LHCN-M2 (cell line): ENCODE measurements at places on chromosomes 4 and X.

GRCh38 chr4:38891051-38891983 is 23.7 kb downstream of the FAM114A1 start:
- DNase-seq = no peak

- DNase-seq = peak; percentile 49
Measured at GRCh38 chr4:77481856-77482255, 123.8 kb upstream of the CXCL13 start.

- no peak for DNase-seq
Measured at GRCh38 chrX:2751291-2751690, 549 bp upstream of the XG start.

- no peak for DNase-seq
Measured at GRCh38 chr4:184420881-184421416, 53.4 kb downstream of the IRF2 start.

DNA sequence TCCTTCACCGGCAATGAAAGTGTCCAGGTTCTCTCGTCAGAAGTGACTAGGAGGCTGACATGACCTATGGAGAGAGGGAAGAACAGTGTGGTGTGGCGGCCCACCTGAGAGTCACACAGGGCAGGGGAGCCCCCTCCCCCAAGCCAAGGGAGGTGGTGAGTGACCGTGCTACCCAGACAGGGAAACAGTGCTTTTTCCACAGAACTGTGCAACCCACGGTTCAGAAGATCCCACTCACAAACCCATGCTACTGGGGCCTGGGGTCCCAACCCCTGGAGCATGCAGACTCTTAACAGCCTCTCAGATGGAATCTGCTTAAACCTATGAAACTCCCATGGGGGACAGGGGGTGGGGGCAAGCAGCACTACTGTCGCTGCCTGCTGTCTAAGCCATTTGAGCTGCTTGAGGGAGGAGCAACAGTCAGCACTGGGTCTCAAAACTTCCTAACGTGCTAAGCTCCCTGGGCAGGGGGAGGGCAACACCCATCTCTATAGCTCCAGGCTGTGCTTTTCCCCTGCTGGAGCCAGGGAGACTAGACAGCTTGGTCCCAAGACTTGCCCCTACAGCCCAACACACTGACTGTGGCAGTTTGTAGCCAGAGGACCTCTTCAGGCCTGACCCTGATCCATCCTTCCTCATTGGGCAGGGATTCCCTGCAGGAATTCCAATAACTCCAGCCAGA is 850.4 kb upstream of the AADAT start:
- no peak for DNase-seq

DNA sequence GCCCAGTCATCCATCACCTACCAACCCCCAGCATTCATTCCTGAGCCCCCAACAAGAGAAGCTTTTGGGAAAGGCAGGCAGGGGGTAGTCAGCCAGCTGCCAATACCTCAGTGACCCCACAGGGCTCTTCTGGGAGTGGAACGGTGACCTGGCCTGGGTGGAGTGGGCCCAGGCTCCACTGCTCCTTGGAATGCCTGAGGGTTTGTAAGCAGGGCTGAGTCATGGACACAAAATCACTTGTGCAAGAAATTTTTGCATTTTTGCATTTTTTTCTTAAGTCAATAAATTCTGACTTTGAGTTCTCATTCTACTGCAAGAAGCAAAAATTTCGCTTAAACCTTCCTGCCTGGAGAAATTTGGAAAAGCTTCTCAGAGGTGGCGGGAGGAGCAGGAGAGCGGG is 18.5 kb downstream of the SORCS2 start:
- peak; percentile 68 for DNase-seq

DNA sequence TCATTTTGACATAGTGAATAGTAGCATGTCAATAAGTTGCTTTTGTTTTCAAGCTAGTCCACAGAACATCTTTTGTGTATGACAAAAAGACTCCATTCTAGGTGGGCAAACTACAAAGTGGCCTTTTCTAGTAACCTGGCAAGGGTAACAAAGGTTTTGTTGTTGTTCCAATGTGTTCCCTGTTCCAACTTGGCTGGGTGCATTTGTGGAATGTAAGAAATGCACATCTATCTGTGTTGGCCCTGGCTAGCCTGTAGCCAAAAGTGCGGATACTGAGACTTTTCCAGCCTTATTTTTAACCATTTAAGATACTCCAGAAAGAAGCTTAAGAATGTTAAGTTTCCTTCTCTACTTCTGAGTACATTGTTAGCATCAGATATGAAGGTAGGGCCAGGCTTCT is 118.7 kb upstream of the CHRDL1 start:
- no peak for DNase-seq

- DNase-seq = peak; percentile 32
Measured at GRCh38 chr4:114249976-114250375, 270.5 kb upstream of the ARSJ start.

DNA sequence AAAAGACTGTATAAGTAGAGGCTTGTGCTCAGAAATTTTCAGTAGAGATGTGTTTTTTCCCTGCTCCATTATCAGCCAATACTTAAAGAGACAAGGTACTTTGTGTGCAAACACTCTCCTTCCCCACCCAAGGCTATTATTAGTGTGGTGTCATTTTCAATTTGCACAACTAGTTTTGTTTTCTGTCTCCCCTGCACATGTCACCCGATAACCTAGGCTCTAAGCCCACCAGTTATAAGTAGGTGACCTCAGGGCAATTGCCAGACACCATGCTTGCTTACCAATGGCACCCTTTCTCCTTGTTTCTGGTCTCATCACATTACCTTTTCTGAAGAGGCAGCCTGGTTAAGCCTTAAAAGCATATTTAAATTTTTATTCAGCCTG is 8.0 kb upstream of the GUCY1A1 start:
- no peak for DNase-seq

DNA sequence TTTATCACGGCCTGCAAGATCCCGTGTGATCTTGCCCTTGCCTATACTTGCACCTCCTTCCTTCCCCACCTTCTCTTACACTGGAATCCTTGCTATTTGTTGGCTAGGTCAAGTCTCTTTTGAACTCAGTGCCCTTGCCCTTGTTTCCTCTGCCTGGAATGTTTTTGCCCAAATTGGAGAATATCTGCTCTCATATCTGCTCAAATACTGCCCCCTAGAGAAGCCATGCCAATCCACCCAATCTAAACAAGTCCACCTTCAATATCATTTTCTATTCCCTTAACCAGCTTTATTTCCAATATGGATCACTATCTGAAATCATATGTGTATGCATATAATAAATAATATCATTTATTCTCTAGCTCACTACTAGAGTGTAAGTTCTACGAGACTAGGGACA is 1044.2 kb upstream of the FTHL17 start:
- peak; percentile 1 for DNase-seq

DNA sequence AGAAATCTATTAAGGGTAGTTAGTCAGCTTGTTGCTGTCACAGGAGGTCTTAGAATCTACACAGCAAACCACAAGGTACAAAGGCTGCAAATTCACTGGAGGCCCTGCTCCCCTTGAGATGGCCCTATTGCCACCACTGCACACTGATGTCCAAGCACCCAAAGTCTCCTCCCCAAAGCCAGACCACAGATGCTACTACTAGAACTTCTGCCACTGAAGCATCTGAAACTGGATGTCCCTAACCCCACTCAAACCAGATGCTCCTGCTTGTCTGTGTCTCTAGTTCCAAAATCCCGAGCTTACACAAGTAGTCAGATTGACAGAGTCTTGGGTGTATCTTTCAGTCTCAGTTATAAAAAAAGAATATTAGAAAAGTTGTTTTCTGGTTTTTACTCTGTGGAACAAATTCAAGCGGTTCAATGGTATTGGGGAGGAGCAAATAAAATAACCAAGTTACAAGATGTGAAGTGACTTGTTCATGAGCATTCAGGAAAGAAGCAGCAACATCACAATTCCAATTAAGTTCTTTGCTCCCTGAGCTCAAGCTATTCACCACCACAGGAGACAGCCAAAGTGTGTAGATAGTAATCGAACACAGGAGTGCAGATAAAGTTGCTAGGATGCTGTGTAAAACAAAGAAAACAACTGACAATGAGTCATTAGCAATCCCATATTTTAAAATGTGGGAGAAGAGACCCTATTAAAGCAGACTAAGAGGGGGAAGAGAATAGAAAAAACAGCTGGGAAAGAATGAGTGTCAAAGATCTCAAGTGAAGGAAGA is 352.3 kb downstream of the PDGFC start:
- no peak for DNase-seq

- DNase-seq = no peak
Measured at GRCh38 chr4:14138106-14138505, 510.6 kb upstream of the BOD1L1 start.

GRCh38 chrX:117400005-117400404 is 716.6 kb downstream of the KLHL13 start:
- DNase-seq = no peak

- DNase-seq = no peak
Measured at GRCh38 chrX:52577464-52578173, 60.8 kb upstream of the XAGE1B start.

- DNase-seq = no peak
Measured at GRCh38 chr4:172207886-172208285, 394.7 kb downstream of the GALNTL6 start.

DNA sequence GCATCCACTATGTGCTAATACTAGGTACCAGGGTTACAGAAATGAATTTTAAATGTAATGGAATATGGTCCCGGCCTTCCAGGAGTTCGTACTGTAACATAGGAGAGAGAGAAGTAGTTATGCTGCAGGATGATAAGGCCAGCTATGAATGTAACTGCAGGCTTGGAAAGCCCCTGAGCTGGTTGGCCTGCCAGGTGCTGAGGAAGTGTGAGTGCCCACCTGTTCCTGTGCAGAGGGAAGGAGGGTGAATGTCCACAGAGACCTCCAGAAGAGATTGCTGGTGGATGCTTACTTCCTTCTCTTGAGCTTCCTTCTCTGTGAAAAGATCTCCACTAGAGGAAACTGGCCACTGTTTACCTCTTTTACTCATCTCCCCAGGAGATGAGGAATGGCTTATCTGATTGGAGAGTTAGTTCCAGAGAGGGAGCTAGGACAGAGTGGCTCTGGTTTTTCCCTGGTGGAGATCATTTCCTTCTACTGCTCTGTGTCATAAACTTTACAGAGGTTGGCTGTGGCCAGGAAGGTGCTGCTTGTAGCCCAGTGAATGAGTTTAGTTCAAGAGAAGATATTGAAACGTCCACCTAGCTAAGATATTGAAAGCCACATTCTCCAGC is 114.0 kb upstream of the LNX1 start:
- no peak for DNase-seq

DNA sequence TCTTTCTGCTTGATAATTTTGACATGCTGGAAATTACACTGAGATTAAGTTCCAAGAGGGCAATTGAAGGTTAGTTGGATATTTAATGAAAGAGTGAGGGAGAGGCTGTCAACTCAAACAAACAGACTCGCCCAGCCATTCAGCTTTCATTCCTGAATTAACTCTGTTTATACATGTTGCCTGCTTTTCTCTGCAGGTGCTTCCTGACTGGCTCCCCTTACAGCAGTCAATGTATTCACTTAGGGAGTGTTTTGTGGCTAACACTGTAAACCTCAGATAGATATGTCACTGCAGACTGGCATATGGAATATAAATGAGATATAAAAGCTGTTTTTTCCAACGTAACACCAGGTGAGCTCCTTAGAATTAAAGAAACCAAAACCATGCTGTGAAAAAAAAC is 28.7 kb downstream of the TMPRSS11A start:
- DNase-seq = no peak

- DNase-seq = no peak
Measured at GRCh38 chr4:174928174-174928573, 10.0 kb downstream of the ADAM29 start.

- no peak for DNase-seq
Measured at GRCh38 chr4:81577392-81577791, 105.7 kb upstream of the RASGEF1B start.

- peak; percentile 59 for DNase-seq
Measured at GRCh38 chrX:131746491-131746968, 202.7 kb downstream of the OR13H1 start.

DNA sequence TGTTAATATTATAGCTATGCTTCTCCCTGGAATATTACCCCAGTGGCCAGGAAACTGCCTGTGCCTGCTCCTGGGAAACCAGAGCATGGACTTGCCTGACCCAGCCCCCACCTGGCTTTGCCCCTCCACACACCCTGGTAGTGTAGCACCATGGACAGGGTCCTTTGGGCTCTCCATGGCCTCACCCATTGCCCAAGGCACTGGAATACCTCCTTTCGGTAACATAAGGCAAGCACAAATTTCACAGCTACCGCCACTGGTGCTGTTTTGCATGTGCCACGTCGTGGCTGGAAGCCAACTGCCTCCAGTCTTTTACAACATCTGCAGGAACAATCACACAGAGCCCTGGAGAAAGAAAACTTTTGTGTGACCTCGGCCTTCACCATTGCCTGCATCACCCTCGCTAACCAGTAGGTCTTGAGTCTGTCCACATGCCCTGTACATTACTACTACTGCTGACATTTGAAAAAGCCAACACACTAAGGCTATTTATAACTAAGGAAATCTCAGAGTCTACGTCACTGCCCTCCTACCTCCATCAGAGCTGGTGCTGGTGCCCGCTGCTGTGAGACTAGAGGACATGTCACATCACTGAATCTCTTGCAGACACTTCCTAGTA is 47.7 kb downstream of the HPGD start:
- peak; percentile 14 for DNase-seq

GRCh38 chrX:68511255-68511654 is 12.4 kb downstream of the YIPF6 start:
- DNase-seq = peak; percentile 23

DNA sequence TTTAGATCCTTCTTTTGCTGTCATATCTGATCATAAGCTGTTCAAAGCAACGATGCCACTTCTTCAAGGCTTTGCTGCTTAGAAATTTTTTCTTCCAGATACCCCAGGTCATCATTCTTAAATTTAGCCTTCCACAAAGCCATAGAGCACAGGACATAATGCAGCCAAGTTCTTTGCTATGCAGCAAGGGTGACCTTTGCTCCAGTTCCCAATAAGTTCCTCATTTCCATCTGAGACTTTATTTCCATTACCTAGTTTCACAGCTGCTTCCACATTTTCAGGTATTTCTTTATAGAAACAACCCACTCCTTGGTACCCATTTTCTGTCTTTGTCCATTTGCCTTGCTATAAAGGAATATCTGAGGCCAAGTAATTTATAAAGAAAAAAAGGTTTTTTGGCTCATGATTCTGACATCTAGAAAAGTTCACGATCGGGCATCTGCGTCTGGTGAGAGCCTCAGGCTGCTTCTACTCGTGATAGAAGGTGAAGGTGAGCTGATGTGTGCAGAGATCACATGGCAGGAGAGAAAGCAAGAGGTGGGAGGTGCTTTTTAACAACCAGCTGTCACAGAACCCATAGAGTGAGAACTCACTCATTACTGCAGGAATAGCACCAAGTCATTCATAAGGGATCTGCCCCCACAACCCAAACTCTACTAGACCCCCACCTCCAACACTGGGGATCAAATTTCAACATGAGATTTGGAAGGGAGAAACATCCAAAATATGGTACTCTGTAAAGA is 11.8 kb upstream of the TASL start:
- DNase-seq = no peak

DNA sequence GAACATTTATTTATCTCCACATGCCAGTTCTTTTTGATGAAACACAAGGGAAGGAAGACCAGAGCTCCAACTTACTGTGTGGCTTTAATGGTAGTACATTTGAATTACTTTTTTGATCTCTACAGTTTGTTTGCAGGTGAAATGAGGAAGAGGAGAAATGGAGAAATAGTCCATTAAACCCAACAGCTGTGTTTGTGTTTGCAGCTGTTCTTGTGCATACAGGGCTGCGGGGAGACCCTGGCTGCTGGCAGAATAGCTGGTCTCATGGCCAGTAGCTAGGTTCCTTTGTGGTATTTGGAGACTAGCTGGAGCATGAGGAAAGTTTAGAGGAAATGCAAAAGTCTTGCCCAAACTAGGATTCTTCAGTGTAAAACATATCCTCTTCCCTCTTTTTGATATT is 374.8 kb downstream of the GPAT3 start:
- peak; percentile 74 for DNase-seq

GRCh38 chr4:77188498-77189220 is 31.7 kb downstream of the CCNG2 start:
- DNase-seq = no peak

- no peak for DNase-seq
Measured at GRCh38 chr4:54842226-54842625, 184.5 kb downstream of the KIT start.
